Neuronal stem cell (in vitro differentiated cells): ENCODE measurements at places on chromosomes 4 and X.
A peak's percentile ranks its signal among the peaks of the same experiment; 100 is the strongest.

- DNase-seq: no peak
Observed at GRCh38 chr4:152430507-152430906, 105.4 kb downstream of the FBXW7 start.

DNA sequence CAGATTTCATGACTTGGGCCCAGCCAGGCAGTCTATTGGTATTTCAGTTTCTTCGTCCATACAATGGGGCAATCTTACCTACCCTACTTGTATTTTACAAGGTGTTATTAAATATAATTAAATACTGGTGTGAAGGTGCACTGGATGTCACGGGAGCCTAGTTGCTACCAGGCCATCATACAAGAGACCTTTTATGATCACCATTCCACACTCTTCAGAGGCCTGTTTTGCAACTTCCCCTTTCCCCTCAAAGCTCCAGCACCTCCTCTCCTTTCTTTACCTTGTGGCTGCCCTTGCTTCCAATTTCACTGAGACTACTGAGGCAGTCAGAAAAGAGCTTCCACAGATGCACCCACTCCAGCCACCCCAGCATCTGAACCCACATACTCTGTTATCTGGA is 93.8 kb upstream of the HELT start:
- no peak for DNase-seq

DNA sequence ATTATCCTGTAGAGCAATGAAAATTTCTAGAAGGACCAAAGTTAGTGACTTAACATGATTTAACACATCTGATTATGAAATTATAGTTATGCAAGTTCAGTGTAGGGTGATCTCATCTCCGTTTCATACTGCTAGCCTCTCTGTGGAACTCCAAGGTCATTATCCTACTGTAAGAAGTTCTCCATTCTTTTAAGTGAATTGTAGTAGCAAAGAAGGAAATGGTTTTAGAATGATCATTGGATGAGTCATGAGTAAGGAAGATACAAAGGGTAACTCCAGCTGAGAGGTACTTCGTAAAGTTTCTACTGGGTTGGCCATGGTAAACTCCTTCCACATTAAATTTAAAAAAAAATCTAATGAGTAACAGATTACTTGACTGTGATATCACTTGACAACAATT is 215.0 kb upstream of the GIMD1 start:
- DNase-seq: no peak

DNA sequence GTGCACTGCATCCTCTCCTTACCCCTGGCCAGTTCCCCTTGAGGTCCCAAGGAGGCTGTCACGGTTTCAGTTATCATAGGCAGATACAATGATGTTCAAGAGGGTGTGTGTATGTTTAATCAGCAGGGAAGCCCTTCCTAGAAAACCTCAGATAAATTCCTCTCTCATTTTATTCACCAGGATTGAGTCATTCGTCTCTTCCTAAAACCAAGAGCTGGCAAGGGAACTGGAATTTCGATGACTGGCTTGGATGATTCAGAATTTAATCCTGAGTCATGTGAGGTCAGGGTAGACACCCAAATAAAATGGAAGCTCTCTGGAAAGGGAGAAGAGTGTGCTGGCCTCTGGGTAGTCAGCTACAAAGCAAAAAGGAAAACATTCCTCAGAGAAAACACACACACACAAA is 106.2 kb upstream of the RAPGEF2 start:
- no peak for DNase-seq

DNA sequence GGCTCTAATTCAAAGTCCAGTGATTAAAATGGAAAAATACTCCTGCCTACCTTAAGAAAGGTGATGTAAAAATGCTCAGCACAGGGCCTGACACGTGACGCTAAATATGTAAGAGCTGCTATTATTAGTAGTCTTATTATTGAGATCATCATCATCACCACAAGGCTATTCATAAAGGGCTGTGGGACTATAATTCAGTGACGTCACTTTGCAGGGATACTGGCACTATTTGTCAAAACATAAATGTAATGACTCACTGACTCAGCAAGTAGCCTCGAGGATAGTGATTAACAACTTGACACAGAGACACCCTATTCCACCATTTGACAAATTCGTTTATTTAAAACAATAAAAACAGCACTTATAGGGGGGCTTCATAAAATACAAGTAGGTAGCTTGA is 258.9 kb downstream of the SPANXN1 start:
- no peak for DNase-seq

- DNase-seq: no peak
Observed at GRCh38 chr4:152524427-152524826, 11.5 kb downstream of the FBXW7 start.

GRCh38 chr4:124980276-124980752 is 267.8 kb upstream of the ANKRD50 start:
- DNase-seq: no peak

DNA sequence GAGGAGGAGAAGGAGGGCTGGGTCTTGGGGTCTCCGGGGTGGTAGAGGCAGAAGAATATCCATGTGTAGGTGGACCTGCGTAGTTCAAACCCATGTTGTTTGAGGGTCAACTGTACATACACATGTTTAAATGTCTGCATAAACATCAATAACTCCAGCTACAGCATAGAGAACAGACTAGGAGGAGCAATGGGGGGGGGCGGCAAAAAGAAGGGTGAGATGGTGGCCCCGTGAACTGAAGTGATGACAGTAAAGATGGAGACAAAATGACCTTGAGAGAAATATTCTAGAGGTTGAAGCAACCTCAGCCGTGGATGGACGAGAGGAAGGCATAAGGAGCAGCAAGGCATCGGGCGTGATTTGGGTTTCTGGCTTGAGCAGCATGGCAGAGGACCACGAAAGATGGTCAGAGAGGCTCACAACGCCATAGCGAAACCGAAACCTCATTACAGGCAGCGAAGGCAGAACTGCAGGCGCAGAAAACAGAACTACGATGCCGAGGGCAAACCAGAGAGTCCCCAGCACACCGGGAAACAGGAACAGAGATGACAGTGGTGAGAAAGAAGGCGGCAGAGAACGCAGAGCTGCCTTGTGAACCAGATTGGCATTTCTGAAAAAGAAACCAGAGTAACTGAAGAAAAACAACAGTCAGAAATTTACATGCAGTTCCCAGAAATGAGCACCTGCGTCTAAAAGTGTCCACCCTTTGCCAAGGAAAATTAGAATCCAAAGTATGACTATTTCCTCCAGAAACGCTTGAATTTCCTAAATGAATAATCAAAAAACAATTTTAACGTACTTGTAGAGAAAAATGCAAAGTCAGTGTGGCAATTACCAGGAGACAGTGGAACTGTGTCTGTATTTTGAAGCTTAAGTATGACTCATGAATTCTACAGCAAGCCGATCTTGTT is 50.3 kb upstream of the ENPP6 start:
- DNase-seq: no peak

DNA sequence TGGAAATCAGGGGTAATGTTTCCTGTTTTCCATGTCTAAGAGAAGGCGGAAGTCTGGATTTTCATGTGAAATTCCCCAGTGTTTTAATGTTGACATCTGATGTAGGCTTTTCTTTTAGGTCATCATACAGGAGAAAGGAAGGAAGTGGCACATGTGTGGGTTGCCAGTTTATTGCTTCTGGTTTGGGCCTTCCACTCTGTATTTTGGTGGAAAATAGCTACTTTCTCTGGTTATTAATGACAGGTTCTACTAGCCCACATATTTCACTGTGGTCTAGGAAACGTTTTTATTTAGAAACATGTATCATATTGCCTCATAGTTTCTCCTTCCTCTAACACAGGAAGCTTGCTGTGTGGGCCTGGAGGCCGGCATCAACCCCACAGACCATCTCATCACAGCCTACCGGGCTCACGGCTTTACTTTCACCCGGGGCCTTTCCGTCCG is 7.2 kb downstream of the PDHA1 start:
- no peak for DNase-seq

GRCh38 chr4:108751321-108751720 is 11.5 kb downstream of the ETNPPL start:
- no peak for DNase-seq

- DNase-seq: no peak
Observed at GRCh38 chrX:46642145-46642544, 68.6 kb downstream of the CHST7 start.

DNA sequence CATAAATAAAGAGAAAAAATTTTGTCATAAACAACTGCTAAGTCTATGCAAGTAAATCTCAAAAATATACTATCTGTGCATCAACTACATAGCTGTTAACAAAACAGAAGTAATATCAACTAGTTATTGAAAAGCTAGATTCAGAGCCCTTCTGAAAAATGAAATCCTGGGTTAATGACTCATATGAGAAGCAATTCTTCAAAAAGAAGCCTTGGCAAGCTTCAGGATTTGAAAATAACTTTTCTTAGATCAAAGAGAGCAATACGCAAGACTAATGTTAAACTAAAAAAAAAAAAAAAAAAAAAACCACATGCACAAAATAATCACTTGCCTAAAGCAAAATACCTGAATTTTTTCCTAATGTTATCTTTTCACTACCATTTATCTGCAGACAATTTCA is 566.1 kb upstream of the BOD1L1 start:
- DNase-seq: no peak

GRCh38 chrX:131762802-131763234 is 218.9 kb downstream of the OR13H1 start:
- no peak for DNase-seq

DNA sequence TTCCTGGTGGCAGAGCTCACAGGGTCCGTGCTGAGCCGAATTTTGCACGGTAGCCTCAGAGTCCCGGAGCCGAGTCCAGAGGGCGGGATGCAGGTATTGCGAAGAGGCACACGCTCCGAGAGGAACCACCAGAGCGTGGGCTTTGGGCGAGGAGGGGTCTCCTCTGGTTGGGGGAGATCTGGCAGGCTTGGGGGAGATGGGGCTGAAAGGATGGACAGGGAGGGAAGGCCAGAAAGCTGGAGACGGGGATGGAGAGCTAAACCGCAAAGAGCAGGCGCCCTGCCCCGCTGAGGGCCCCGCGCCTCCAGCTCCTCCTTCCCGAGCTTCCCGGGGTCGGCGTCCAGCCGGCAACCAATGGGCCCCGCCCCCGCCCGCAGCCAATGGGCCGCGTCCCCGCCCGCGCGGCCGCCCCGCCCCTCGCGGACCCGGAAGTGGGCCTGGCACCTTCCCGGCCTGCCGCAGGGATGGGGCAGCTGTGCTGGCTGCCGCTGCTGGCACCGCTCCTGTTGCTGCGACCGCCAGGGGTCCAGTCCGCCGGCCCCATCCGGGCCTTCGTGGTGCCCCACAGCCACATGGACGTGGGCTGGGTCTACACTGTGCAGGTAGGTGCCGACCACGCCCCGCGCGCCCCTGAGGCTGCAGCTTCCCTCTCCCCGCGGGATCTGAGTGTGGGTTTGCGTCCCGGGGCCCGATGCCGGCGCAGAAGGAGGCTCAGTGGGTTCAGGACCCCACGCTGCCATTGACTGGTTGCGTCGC is at the start of gene MAN2B2:
Gene MAN2B2 (plus strand): TSS at position 443 of the 756 bp plus-strand sequence. CDS start 22 bp downstream, at position 465.
- peak; percentile 69 for DNase-seq

- DNase-seq: no peak
Observed at GRCh38 chr4:68895561-68896198, 55.9 kb downstream of the UGT2A3 start.

- DNase-seq: no peak
Observed at GRCh38 chr4:60195256-60195655, 1004.9 kb upstream of the ADGRL3 start.

GRCh38 chr4:104146048-104146447 is 348.6 kb downstream of the CXXC4 start:
- DNase-seq: no peak

DNA sequence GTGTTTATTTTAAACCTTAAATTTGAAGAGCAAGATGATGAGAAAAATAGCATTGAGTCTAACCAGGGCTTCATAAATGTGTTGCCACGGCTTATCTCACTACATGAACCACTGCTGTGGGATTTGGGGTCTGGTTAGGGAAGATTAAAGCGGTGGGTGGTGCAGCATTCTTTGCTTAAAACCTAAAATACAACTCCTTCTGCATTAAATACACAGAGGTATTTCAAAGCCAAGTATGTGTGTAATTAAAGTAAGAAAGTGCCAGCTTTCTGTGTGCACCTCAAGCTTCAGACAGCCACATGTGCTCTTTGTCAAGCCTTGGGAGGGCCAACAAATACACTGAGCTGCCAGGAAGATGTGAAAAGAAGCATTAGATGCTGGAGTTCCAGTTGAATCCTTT is 128.0 kb downstream of the CPE start:
- DNase-seq: no peak

DNA sequence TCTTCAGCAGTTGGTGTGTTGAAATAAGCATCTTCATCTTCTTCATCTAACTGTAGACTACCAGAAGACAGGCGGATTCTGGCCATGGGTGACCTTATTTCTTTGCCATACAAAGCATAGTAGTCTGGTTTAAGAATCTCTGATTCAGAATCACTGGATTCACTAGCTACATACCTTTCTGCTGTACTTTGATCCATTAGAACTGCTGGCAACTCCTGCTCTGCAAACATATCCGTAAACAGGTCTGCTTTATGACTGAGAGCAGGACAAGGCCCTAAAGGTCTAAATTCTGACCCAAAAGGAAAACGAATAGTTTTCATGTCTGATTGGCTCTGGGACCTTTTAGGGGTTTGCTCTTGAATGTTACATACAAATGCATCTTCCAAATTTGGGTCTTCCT is 49.9 kb downstream of the FRMD7 start:
- DNase-seq: no peak

DNA sequence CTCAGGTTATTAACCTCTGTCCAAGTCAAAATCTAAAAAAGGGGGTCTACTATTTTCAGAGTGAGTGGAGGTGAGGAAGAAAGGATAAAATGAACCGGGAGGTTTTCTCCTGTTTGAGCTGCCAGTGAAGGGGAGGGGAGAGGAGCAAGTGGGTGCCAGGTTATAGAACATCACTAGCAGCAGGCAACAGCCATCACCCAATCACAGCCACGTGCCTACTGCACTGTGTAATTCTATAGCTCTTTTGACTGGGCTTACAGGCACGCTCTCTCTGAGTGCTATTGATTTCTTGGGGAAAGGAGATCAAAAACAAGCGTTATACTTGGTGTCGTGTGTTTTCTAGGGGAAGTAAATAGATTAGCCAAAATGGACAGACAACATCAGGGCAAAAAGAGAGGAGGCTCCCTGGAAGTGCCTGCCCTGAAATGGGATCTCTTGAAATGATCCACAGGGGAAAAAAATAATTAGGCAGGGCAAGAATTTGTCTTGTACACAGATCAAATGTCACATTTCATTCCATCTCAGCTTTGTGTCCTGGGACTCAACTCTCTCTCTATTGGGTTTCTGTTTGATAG is 300.5 kb upstream of the LCORL start:
- no peak for DNase-seq

DNA sequence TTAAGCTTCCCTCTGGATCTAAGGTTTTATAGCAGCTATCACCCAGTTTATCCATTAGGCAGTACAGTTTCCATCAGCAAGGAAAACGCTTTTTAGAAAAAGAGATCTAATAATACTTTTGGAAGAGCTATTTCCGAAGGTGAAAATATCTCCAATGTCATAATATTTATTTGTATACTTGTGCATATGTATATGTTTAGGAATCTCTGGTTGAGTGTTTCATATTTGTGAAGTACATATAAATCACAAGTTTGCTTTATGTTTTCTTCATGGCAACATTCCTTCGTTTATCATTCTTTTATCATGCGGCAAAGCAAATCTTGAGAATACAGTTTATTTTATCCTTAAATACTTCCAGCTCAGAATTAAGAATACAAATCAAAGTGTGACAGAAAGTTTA is 6.2 kb upstream of the PCDH18 start:
- no peak for DNase-seq
